ENCODE measurements at places on chromosomes 16 and 17.

- DNase-seq, result no peak
Measured at GRCh38 chr16:28534542-28535373, 4.0 kb downstream of the NUPR1 start.

- DNase-seq, result no peak
Measured at GRCh38 chr16:79698341-79698753, 97.8 kb upstream of the MAF start.

- no peak for DNase-seq
Measured at GRCh38 chr17:67666710-67667109, 51.0 kb upstream of the NOL11 start.

DNA sequence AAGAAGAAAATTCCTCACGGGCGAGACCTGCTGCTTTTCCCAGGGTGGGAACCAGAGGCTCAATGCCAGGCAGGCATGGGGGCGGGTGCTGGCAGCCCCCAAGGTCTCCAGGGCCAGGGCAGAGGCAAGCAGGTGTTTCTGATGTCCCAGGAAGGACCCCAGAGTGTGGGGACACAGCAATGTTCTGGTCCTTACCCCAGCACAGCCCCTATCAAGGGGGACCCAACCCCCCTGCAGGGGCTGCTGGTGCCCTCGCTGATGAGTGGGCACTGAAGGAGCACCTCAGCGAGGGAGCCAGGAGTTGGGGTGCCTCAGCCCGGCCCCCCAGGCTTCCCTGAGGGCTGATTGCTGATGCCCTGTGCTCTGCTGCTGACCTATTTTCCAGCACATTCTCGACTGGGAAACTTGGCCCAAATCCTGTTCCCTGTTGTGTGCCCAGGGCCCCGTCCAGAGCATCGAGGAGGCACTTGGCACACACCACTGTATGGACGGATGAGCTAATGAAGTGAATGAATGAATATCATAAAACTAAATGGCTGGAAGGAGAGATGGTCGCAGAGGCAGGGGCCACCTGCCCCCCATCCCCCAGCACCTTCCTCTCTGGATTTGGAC is 2.8 kb downstream of the DBNDD1 start:
- DNase-seq, result no peak

- no peak for DNase-seq
Measured at GRCh38 chr16:48136547-48137360, 19.0 kb downstream of the ABCC12 start.

DNA sequence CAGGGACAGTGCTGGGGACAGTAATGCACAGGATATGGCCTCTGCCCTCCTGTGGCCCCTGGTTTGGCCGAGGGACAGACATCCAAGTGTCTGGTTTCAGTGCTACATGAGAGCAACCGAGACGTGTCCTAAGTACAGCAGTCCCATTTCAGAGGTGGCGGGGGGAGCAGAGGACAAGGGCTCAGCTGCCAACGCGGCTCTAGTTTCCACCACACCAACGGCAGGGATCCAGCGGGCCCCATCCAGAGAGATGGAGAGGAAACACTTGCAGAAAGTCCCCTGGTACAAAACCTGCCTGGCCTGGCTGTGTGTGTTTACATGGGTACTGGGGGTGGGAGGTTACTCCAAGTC is 125.8 kb upstream of the SMURF2 start:
- no peak for DNase-seq

- DNase-seq, result no peak
Measured at GRCh38 chr17:83175822-83176622, 96.6 kb downstream of the METRNL start.

DNA sequence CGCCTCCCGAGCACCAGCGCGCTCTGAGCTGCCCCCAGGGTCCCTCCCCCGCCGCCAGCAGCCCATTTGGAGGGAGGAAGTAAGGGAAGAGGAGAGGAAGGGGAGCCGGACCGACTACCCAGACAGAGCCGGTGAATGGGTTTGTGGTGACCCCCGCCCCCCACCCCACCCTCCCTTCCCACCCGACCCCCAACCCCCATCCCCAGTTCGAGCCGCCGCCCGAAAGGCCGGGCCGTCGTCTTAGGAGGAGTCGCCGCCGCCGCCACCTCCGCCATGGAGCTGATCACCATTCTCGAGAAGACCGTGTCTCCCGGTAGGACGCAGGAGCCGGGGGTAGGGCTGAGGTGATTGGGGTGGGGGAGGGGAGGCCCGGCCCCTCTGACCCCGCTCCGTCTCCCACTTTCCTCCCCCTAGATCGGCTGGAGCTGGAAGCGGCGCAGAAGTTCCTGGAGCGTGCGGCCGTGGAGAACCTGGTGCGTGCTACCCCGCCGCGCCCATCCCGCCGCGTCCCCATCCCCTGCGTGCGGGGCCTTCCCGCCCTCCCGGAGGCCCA is 329 bp downstream of the KPNB1 start:
- no peak for DNase-seq
